ENCODE measurements at places on chromosomes 3 and 15.

DNA sequence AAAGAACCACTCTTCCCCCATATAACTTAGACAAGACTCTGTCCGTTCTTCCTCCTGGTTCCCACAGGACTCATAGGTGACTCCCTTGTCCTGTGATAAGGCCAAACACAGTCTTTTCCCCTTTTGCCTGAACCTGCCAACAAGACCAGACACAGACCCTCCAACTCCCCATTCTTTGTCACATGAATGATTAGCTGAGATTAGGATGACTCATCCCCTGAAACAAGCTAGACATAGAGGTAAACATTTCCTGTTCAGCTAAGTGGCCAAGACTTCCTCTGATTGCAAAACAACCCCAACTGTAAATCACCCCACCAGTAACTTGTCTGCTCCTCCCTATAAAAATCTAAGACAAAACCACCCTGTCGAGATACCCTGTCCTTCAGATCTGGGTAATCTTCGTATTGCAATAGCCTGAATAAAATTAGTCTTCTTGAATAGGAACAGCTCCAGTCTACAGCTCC, 11.4 kb upstream of the HTR3E start:
- DNase-seq = no peak

- DNase-seq = no peak
These were observed 11.6 kb upstream of the DPH6 start for GRCh38 chr15:35557544-35557943.

- no peak for DNase-seq
These were observed 447.4 kb upstream of the ROBO1 start for GRCh38 chr3:80215191-80215590.

GRCh38 chr3:40024526-40024925, 215.1 kb downstream of the MYRIP start:
- DNase-seq = no peak

GRCh38 chr3:112115806-112116383, 17.2 kb downstream of the GCSAM start:
- DNase-seq = no peak

GRCh38 chr3:36312351-36312750, 68.0 kb upstream of the STAC start:
- DNase-seq = no peak

- no peak for DNase-seq
These were observed 100.9 kb upstream of the ROBO2 start for GRCh38 chr3:76938962-76939361.

DNA sequence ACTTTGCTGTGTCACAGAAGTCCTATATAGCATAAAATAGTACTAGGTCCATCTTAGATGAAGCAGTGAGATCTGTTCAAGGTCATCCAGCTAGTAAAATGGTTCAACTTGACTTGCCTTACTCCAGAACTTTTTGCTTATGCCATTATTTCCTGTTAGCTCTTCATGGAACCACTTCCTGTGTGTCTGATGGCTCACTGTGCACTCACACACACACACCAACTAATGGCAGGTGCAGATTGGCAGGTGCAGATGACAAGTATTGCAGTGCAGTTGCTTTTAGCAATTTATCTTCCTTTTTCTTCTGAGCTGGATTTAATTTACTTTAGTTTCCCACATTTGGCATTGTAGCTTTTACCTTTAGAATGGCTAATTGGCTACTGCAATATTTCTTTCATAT, 29.8 kb downstream of the GOLGA8S start:
- no peak for DNase-seq

GRCh38 chr3:174425422-174425821, 433.7 kb upstream of the NAALADL2 start:
- DNase-seq = no peak
